Activated naive CD8-positive, alpha-beta T cell treated with anti-CD3 and anti-CD28 coated beads, Interleukin-2, amount 10 ng/mL, durations not matched to agents 7 days and 5 days (primary cell): ENCODE measurements at places on chromosomes 3 and 15.

DNA sequence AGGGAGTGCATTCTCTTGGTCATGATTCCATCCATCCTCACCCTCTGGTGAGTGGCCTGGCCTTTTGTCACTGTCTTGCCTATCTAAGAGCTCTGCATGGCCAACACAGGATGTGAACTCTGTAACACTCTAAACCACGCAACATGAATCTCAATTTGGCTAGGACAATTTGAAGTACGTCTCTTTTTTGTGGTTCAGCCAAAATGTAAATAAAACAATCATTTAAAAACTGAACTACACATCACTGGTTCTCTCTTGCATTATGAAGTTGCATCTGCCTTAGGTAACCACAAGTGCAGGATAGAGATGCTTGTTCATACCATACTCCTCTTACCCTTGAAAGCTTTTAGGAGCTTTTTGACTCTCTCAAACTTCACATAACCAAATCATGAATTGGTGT lies 27.3 kb downstream of the CCR3 start:
- DNase-seq: no peak

GRCh38 chr3:172285844-172286243 lies 162.4 kb downstream of the GHSR start:
- no peak for DNase-seq

DNA sequence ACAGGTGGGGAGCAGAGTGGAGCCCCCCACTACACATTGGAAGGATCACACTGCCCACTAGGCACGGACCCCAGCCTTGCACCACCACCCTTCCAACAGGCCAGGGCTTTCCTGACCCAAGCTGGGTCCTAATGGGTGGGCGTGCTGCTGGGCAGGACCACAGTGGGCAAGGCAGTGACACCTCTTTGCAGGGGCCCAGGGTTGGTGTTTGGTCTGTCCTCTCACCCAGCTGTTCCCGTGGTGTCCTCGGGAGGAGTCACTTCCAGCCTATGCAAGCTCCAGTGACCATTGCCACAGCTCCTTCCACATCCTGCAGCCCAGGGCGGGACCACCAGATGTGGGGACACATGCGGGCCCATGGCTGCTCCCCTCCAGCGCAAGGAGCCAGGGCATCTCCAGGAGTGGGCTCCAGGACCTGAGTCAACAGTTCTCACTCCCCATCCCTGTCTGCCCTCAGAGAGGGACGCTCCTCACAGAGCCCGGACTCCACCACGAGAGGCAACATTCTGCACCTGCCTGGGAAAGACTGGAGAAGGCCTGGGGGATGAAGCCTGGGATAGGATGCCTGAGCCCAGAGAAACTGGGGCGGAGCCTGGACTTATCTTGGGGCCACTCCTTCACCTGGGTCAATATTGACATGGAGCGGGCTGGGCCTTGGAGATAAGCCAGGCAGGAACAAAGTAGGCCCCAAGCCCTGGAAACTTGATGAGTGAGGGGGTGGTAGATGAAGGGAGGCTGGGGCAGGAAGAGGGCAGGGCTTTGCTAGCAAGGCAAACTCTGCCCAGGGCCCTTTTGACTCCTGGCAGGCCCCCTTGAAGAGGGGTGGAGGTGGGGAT lies 3.9 kb upstream of the VILL start:
- DNase-seq: no peak

DNA sequence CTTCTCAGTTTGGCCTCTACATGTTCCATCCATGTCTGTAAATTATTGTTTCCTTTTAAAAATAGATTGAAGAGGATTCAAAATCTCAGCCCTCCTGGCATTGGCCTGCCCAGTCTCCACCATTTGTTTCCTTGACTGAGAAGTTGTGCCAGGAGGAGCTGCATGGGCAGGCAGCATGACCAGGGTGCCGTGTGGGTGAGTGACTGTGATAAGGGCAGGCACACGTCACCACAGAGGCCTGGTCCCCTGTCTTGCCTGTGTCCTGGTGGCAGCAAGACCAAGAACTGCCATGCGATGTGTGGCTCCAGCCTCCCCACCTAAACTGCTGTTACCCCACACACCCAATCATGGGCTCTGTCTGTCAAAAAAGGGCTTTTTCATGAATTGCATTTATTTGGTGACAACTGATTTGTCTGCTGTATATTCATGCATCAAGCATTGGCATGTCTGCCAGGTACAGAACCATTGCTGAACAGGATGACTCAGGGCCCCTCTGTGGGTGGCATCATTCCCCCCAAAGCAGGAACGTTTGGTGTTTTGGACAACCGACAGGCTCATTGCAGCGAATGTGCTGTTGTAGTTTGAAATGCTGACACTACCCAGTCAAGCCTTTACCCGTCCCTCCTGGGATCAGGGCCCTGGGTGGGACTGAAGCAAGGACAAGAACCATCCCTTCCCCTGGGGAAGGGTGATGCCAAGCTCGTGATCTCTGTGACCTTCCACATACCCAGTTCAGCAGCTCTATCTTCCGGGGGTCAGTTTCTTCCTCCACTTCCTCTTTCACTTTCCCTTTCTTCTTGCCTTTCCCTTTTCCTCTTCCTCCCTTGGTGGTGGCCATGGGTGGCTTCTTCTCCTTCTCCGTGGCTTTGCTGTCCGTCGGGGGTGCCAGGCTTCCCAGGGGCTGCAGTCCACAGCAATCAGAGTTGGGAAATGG lies 51.6 kb downstream of the TRPM1 start:
- DNase-seq: no peak

- DNase-seq: no peak
These were observed 140.6 kb downstream of the HCN4 start for GRCh38 chr15:73228128-73228646.

- DNase-seq: no peak
These were observed 105.8 kb downstream of the LSAMP start for GRCh38 chr3:116339441-116340028.

DNA sequence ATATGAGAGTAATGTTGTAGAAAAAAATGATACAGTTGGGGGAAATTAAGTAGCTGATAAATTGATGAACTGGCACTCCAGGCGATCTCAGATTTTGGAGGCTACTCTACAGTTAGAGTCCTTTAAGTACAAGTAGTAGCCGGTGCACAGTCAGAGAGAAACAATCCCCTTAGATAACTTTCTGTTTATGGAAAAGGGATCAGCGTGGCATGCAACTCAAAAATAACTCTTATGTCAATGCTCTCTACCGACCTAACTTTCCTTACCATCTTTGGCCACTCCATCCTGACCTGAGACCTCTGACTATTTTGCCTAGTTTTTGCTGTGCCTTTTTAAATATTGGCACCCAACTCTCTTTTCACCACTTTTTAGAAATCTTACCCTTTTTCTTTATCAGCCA lies 299.6 kb downstream of the UNC13C start:
- DNase-seq: no peak

DNA sequence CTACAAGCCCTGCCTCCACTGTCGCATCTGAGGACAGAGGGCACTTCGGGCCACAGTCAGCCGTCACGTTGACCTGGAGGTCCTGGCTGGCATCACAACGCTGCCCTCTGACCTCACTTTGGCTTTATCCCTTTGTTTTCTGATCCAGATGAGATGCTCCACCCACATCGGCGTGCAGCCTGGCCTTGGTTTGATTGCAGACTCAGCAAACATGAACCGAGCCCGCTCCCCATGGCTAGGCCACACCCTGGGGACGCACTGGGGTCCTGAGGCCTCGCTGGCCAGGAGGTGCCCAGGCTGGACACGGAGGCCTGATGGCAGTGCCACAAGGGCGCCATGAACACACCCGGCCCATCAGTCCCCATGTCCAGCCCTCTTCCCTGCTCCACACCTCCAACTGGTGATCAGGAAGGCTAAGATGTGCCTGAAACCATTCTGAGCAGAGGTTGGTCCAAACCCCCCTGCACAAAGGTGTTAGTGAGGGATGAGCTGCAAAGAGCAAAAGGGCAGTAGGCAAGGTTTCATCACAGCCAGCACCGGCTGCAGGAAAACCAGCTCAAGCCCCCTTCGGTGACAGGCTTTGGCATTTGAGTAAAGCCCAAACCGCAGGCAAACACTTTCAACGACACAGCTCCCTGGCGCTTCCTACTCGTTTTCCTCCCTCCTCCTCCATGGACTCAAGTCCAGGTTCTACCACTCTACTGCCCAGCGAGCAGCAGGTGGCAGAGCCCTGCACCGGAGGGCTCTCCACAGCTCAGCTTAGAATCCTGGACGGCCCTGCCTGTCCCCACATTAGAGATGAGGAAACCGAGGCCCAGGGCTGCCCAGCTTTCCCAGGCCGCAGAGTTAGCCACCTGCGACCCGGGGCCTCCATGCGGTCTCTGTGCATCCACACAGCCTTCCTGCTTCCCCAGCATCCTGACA lies 165.8 kb downstream of the NUP210 start:
- no peak for DNase-seq
